ENCODE measurements at places on chromosomes 3 and 15. TPM values are rescaled to one million over a fixed set of nuclear protein-coding genes. Genes with fewer than 3 reads are reported as not detected.

Gene ADAMTSL3
- 0.95 TPM for total RNA-seq

Gene CASR
- not detected for total RNA-seq

Gene ITIH3
- not detected for total RNA-seq

Gene RGMA
- 8.3 TPM for total RNA-seq

Gene TP63
- 4.9 TPM for total RNA-seq

Gene FETUB
- total RNA-seq = not detected

Gene HES1
- total RNA-seq = 136 TPM

Gene C3orf52
- 1.0 TPM for total RNA-seq

Gene COL8A1
- 2.7 TPM for total RNA-seq

Gene CKMT1A
- total RNA-seq = 0.41 TPM

Gene NR1I2
- not detected for total RNA-seq

Gene GPR171
- not detected for total RNA-seq

Gene PLSCR4
- 2.4 TPM for total RNA-seq

Gene ASB14
- not detected for total RNA-seq

Data from A673 (cell line).